ENCODE measurements at places on chromosomes 7 and 10. TPM values are rescaled to one million over a fixed set of nuclear protein-coding genes. Genes with fewer than 3 reads are reported as not detected.

CAMK1D gene
- total RNA-seq, result 14.5 TPM

PTN gene
- 131 TPM for total RNA-seq

SPDYE9 gene
- 1.9 TPM for total RNA-seq

OPN1SW gene
- not detected for total RNA-seq

TECTB gene
- 0.06 TPM for total RNA-seq

GPR15LG gene
- total RNA-seq, result not detected

LLCFC1 gene
- total RNA-seq, result 38.5 TPM

LDB3 gene
- total RNA-seq, result 2.7 TPM

CRCP gene
- total RNA-seq, result 39.4 TPM

HOXA2 gene
- not detected for total RNA-seq

SLC26A5 gene
- total RNA-seq, result 1.7 TPM

SIRT1 gene
- 50.9 TPM for total RNA-seq

GPR146 gene
- 14.4 TPM for total RNA-seq

IMPDH1 gene
- total RNA-seq, result 64.5 TPM

FFAR4 gene
- 0.55 TPM for total RNA-seq

CROT gene
- total RNA-seq, result 7.3 TPM

VWDE gene
- total RNA-seq, result 6.6 TPM

CDK6 gene
- 22.8 TPM for total RNA-seq

MRPS17 gene
- 10.7 TPM for total RNA-seq

FOXI2 gene
- total RNA-seq, result 0.74 TPM

PNLIP gene
- 0.74 TPM for total RNA-seq

AGR2 gene
- total RNA-seq, result 0.16 TPM

PAPSS2 gene
- 4.6 TPM for total RNA-seq

MMP21 gene
- total RNA-seq, result 0.31 TPM

CYP3A7 gene
- not detected for total RNA-seq

AKR1C2 gene
- total RNA-seq, result 5.8 TPM

SLC26A3 gene
- total RNA-seq, result 1.1 TPM

ANXA8L1 gene
- total RNA-seq, result 0.94 TPM

CDH23 gene
- total RNA-seq, result 81.7 TPM

CHST3 gene
- total RNA-seq, result 107 TPM

SFTPA1 gene
- not detected for total RNA-seq

GPNMB gene
- total RNA-seq, result 15.6 TPM

TIMM23 gene
- 119 TPM for total RNA-seq

MINPP1 gene
- total RNA-seq, result 32.3 TPM

NPY4R gene
- not detected for total RNA-seq

MYPN gene
- 1.8 TPM for total RNA-seq

ITGB8 gene
- 104 TPM for total RNA-seq

NUP205 gene
- total RNA-seq, result 77.2 TPM

CTAGE8 gene
- total RNA-seq, result 13.7 TPM

ARPC1B gene
- 50.5 TPM for total RNA-seq

SNX8 gene
- total RNA-seq, result 50.9 TPM

TMEM140 gene
- 6.3 TPM for total RNA-seq

ASAH2 gene
- total RNA-seq, result 8.7 TPM

ANKRD1 gene
- not detected for total RNA-seq

SPDYE18 gene
- total RNA-seq, result 12.6 TPM

VSTM4 gene
- 35.8 TPM for total RNA-seq

PIP4K2A gene
- total RNA-seq, result 15.8 TPM

TLL2 gene
- 0.39 TPM for total RNA-seq

CYP26C1 gene
- total RNA-seq, result 0.68 TPM

SKIDA1 gene
- 6.9 TPM for total RNA-seq

ZFAND4 gene
- total RNA-seq, result 99.5 TPM

FGF8 gene
- total RNA-seq, result 1.1 TPM

SPDYE2B gene
- total RNA-seq, result 10.6 TPM

GPR22 gene
- total RNA-seq, result not detected

SLC16A12 gene
- 1.9 TPM for total RNA-seq

ENKUR gene
- 2.2 TPM for total RNA-seq

FAM24B gene
- 12.6 TPM for total RNA-seq

CPN1 gene
- 0.87 TPM for total RNA-seq
